ENCODE measurements at places on chromosomes 6 and 20.

GRCh38 chr20:16245879-16246278 lies 327.4 kb downstream of the KIF16B start:
- DNase-seq = no peak

- no peak for DNase-seq
Measured at GRCh38 chr6:114151064-114151690, 180.2 kb upstream of the HDAC2 start.

- no peak for DNase-seq
Measured at GRCh38 chr20:34515484-34516246, 557 bp upstream of the DYNLRB1 start.

DNA sequence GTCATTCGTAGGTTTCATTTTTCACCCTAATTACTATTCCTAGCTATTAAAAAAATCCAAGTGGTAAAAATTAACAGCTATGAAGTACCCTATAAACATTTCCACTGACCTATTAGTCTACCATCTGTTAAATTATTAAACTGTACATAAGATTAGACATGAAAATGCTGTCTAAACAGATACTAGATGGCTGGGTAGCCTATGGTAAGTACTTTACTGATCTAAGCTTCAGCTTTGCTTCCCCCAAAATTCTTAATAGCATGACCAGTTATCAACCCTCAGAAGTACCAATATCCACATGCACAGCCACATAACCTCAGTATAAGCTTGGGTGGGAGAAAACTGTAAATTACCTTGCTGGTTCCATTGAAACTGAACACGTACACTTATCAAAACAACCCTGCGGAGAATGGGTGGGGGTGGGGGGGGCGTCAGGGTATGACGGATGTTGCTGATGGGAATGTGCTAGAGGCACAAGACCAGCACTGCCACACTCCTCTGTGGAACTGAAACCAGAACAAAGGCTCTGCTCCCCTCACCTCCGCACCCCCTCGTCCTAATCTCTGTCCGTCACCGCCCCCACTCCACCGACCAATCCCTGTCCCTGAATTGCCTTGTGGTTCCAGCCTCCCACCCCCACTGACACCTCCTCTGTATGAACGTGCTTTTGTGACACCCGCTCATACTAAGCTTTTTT lies 45.3 kb downstream of the B4GALT5 start:
- no peak for DNase-seq

GRCh38 chr20:61730631-61731362 lies 334.9 kb downstream of the TAF4 start:
- no peak for DNase-seq

GRCh38 chr20:38353316-38353715 lies 7.0 kb downstream of the LBP start:
- DNase-seq = no peak

GRCh38 chr6:33443025-33443424 lies 11.4 kb upstream of the ZBTB9 start:
- DNase-seq = no peak

Measured in skin of body (tissue), 3 donors.